ENCODE measurements at places on chromosomes 6 and 20. TPM values are rescaled to one million over a fixed set of nuclear protein-coding genes. Genes with fewer than 3 reads are reported as not detected.

DNA sequence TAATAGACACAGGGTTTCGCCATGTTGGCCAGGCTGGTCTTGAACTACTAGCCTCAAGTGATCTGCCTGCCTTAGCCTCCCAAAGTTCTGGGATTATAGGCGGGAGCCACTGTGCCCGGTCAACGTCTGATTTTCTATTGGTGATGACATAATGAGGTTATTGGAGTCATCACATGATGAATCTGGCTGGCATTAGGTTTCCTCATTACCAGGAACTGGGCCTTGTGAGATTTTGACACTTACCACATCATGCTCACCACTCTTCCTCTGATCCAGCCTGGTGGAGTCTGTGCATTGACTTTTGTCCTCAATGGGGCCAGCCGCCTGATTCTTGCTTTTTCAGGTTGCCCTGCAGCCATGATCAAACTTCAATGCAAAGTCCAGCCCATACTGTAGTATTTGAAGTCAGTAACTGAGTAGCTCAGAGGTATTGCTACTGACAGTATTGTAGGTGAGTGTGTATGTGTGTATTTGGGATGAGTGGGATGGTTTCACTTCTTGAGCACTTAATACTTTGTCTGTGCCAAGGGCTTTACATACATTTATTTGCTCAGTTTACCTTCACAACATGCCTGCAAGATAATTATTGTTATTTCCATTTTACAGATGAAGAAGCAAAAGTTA lies 16.0 kb downstream of the ANKS1A start:
- no peak for DNase-seq

DNA sequence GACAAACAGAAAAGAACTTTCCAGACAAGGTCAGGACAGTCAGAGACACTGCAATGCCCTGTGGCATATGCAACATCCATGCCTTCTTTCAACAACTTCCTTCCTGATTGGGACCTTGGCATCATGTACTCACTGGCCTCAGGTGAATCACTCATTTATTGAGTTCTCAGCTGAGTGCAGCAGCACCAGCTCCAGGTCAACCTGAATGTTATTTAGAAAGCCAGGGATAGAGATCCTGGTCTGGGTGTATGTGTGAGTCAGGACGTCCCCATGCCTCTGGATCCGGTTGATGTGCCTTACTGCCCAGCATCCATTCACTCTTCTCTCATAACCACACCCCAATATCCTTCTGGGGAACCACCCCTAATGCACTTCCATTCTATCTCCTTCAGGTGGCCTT lies 54.4 kb downstream of the SNRNP48 start:
- DNase-seq: no peak

GRCh38 chr6:71766796-71767195 lies 119.6 kb upstream of the RIMS1 start:
- DNase-seq: no peak

DNA sequence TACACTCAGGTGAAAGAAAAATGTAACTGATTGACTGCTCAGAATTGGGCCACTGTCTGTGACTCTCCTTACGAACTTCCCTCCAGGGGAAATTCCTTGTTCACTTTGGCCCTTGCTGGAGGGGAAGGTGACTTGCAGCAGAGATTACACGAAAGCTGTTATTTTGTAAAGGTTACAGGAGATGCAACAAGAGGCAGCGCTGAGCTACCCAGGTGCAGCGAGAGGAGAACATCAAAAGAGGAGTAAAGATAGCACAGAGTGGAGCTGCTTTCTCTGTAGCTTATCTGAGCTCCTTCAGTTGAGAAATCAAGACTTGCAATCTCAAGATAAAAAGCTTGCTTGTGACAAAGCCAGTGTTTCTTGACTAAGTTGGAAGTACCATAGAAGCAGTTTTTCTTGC lies 144.6 kb downstream of the ARHGAP18 start:
- no peak for DNase-seq

DNA sequence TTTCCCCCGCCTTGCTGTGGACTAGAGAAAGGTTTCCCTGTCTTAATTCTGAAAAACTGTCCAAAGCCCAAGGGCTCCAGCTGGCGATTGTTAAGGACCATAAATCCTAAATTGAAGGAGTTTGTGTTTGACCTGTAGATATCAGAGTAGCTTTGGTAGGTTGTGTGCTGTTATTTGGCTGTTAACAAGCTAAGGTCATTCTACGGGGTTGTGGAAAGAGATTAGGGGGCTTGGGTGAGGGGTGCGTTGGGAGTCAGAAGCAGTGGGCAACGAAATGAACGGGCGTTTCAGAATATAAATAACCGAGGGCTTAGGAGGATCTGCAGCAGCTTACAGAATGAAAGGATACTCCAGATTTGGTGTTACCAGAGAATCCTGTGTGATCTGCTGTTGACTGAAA lies 32.6 kb upstream of the BTN3A2 start:
- peak; percentile 19 for DNase-seq

GRCh38 chr20:23832775-23833513 lies 6.4 kb upstream of the CST2 start:
- DNase-seq: no peak

DNA sequence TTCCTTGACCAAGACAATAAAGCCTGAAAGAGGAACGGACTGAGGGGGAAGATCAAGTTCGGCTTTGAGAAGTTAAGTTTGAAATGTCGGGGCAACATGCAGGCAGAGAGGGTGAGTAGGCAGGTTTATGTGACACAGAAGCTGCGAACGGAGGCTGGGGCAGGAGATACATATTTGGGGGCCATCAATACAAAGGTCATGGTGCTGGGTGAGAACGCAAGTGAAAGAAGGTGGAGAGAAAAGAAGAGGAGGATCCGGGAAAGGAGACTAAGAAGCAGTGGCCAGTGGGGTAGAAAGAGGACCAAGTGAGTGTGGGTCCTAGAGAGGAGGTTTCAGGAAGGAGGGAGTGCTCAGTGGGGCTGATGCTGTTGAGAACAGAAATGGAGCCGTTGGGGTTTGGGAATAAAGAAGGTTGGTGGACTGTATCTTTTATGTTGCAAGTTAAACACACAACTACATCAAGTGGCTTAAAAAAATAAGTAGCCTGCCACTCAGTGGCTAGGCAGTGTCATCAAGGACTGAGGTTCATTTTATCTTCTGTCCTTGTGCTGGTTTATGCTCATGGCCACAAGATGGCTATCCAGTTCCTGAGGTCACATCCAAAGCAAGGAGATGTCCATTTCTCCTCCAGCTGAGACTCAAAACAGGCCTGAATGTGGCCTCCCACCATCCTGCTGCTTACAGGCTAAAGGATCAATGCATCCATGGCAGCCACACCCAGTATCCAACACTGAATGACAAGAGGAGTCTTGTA lies 1.7 kb upstream of the BLCAP start:
- DNase-seq: no peak

GRCh38 chr6:21599051-21599696 lies 5.6 kb downstream of the SOX4 start:
- no peak for DNase-seq

DNA sequence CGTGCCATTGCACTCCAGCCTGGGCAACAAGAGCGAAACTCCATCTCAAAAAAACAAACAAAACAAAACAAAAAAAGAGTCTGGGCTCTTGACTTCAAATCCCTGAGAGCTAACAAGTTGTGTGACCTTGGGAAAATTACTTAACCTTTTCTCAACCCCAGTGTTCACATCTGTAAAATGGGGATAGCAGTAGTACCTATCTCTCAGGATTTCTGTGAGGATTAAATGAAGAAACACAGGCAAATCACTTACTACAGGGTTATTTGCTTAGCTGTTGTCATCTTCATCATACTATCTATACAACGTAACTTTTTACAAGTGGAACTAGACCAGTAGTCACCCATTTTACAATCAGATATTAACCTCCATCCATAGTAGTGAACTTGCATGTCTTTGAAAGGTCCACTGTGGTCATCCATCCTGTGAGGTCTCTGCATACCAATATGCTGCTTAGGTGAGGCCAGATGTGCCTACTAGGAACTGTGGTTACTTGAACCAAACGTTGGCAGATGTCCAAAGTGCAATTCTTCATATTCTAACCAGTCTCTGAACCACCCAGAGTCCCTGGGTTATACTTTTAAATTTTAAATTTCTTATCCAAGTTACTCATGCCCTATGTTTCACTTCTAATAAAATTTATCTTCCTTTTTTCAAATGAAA lies 128.9 kb upstream of the BEND3 start:
- DNase-seq: no peak

DNA sequence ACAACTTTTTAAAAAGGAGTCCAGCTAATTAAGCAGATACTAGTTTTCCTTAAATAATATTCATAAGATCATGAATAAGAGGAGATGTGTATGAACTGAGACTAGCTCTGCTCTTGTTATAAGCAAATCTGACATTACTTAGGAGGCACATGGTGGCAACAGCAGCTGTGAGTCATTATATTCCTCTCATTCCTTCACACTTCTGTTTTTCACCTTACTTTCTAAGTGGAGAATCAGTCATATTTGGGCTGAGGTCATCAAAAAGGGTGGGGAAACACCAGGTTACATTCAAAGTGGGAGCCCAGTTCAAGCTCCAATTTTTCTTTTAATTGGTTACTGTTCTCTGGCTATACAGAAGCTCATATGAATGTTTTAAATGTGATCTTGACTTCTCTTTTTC lies 6.0 kb upstream of the RIPPLY2 start:
- DNase-seq: no peak

GRCh38 chr6:123189816-123190215 lies 193.8 kb downstream of the CLVS2 start:
- no peak for DNase-seq

Gene TMC2
- not detected for total RNA-seq

All from tongue (tissue), 3 donors.